GM23338 (cell line): ENCODE measurements at places on chromosomes 11 and 22.
A peak's percentile ranks its signal among the peaks of the same experiment; 100 is the strongest.

GRCh38 chr22:29949872-29950271 lies 66.9 kb downstream of the MTMR3 start:
- DNase-seq: no peak

GRCh38 chr11:12544986-12545775 lies 129.0 kb upstream of the TEAD1 start:
- no peak for DNase-seq

- peak; percentile 91 for DNase-seq
Observed at GRCh38 chr11:126440792-126441514, 85.5 kb downstream of the ST3GAL4 start.

DNA sequence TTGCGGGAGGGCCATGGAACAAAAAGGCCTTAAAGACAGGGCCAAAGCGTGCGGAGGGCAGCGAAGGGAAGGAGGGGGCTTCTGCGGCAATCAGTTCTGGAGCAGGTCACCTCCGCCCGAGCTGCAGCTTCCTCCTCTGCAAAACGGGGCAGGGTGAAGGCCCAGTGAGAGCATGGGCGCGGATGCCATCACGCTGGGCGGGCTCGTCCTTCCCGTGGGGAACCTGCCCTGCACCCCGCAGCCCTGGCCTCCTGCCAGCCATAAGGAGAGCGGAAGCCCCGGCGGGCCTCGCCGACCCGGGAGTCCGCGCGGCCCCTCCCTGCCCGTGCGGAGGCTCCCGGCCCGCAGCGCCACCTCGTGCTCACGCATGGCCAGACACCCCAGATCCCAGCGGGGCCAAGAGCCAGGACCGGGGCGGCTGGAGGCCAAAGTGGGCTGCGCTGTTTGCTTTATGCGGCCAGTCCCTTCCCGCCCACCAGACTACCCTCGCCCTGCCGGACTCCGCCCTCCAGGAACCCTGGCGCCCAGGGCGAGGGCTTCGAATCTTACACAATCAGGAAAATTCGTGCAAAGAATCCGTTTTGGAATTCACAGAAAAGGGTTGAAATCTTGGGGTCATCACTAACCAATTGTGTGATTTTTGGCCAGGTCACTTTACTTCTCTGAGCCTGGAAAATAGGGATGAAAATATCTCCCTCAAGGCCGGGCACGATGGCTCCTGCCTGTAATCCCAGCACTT lies 16.1 kb downstream of the TSKU start:
- DNase-seq: peak; percentile 94

GRCh38 chr11:133977067-133977677 lies 20.4 kb upstream of the IGSF9B start:
- no peak for DNase-seq

GRCh38 chr11:100923555-100923954 lies 206.1 kb downstream of the PGR start:
- no peak for DNase-seq

DNA sequence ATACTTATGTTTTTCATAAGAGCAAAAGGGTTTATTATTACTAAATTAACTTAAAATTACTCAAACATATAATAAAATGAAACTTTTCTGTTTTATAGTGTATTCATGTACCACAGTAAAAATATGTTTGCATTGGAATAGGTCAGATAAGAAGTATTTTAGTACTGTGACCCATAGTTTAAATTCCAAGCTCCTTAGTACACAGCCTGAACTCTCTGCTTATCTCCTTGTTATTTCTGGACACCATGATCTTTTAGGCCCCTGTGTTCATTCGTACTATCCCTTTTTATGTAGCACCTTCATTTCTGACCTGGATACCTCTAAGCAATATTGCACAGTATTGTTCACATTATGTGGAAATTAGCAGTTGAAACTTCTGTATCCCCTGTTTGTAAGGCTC lies 296.7 kb upstream of the SYN3 start:
- DNase-seq: no peak

- no peak for DNase-seq
Observed at GRCh38 chr11:112615238-112615637, 346.0 kb upstream of the NCAM1 start.

DNA sequence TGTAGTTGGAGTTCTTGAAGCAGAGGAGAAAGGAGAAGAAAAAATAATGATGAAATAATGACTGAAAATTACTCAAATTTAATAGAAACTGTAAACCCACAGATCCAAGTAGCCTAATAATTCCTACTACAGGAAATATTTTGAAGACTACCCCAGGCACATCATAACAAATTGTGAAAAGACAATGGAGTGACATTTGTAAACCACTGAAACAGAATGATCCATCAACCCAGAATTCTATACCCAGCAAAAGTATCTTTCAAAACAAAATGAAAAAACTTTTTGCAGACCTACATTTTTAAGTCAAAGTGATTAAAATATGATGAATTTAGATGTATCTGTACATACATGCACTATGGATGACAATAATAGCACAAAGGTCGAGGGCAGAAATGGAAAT lies 194.6 kb downstream of the TMEM135 start:
- no peak for DNase-seq

DNA sequence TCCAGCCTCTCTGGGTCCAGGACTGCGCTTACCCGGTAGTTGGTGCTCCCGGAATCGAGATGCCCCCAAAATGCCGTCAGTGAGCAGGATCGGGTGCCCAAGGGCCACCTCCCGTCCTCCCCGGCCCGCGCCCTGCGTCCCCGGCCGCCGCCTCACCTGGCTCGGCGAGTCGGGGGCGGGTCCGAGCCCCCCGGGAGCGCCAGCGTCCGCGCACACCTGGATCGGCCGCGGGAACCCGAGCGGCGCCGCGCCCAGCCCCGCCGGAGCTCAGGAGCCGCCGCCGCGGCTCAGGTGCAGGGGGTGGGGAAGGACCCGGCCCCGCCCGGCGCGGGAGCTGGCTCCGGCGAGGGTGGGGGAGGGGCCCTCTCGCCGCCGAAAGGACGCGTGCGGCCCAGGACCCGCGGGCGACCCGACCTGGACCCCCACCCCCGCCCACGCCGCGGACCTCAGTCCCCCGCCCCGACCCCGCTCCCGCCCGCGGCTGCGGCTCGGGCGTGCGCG lies at the start of gene SHANK2:
TSS of gene SHANK2 (minus strand) at position 309 of the 501 bp plus-strand sequence. CDS start 105,251 bp downstream, outside the sequence.
- peak; percentile 82 for DNase-seq

DNA sequence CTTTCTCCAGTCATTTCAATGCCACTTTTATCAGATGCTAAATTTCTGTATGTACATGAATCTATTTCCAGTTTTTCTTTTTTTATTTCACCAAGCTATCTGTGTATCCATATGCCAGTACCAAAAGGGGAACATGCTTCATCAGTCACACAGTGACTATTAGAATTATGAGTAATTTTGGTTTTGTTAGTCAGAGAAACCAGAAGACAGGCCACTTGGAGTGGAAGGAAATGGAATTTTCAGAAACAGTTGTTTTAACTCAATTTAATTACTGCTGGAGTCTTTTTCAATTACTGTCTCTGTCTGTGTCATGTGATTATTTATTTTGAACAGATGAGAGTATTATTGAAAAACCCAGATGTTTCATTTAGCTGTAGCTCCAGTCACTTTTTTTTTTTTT lies 84.6 kb upstream of the ANO3 start:
- DNase-seq: no peak

DNA sequence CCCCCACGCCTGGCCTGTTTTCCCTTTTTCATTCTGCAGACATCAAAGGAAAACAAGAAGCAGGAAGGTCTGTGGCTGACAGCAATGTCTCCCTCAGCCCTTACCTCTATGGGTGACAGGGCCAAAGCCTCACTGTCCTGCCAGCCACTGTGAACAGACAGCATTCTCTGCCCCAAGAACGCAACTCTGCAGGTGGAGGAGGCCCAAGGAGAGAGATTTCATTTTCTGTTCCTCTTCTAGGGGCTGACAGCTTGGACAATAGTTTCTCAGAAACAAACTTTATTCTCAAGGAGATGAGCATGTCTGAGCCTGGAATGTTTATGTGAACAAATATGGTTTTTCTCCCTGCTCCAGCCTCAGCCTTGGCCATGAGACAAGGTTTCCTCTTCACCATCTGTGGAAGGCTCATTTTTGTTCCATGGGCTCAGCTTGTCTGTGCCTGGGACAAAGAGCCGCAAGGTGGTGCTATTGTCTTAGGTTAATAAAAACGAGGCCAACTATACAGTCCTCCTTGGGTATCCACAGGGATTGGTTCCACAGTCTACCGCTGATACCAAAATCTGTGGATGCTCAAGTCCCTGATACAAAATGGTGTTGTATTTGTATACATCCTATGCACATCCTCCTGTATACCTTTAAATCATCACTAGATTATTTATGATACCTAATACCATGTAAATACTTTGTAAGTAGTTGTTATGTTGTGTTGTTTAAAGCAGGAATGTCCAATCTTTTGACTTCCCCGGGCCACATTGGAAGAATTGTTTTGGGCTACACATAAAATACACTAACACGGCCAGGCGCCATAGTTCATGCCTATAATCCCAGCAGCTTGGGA lies 5.8 kb downstream of the PIWIL3 start:
- peak; percentile 86 for DNase-seq

- peak; percentile 30 for DNase-seq
Observed at GRCh38 chr11:125679397-125679796, 1.2 kb downstream of the ACRV1 start.
